ENCODE measurements at places on chromosomes 6 and 20. TPM values are rescaled to one million over a fixed set of nuclear protein-coding genes. Genes with fewer than 3 reads are reported as not detected.

Gene VWA7
- 6.0 TPM for total RNA-seq

Gene PRRC2A
- 230 TPM for total RNA-seq

Gene KIAA1586
- total RNA-seq = 14.9 TPM

Gene ARG1
- not detected for total RNA-seq

Gene GLP1R
- not detected for total RNA-seq

Gene SLC52A3
- not detected for total RNA-seq

Gene XPO5
- total RNA-seq = 88.1 TPM

Gene HLA-DRA
- 242 TPM for total RNA-seq

Gene CGAS
- total RNA-seq = 56.2 TPM

Gene LTA
- 212 TPM for total RNA-seq

Gene PDYN
- total RNA-seq = not detected

Gene CRYBG1
- 15.4 TPM for total RNA-seq

Gene GTSF1L
- total RNA-seq = not detected

Gene TP53TG5
- not detected for total RNA-seq

Gene CLVS2
- total RNA-seq = not detected

Gene PERP
- 7.4 TPM for total RNA-seq

Gene STX11
- total RNA-seq = 27.5 TPM

Gene IL17A
- total RNA-seq = not detected
